Fibroblast of skin of abdomen (primary cell): ENCODE measurements at places on chromosomes 1 and 21.
A peak's percentile ranks its signal among the peaks of the same experiment; 100 is the strongest.

DNA sequence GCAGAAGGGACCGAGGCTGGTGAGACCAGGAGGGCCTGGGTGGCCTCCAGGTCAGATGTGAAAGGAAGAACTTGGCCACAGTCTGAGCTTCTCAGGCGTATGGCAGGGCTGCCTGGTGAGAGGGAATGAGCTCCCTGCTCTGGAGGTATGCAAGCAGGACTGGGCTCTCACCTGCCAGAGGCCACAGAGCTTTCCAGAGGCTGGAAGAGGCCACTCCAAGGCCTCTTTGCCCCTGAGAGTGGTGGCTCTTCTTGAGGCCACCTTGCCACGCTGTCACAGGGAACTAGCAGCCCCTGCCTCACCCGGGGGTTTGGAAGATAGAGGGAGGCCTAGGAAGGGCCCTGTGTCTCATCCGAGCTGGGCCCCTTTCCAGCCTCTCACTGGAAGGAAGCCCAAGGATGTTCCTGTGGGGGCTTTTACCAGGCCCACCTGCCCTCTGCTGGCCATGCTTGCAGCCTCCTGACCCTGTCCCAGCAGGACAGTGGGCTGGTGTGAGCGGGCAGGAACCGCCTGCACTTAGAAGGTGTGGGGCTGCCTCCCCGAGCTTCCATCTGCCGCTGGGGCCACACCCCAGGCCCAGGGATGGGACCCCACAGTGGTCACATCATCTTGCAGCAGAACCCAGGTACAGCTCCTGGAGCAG is 10.0 kb downstream of the PCSK9 start:
- no peak for DNase-seq

- no peak for DNase-seq
These were observed 25.3 kb upstream of the TRAPPC10 start for GRCh38 chr21:43986544-43987451.

DNA sequence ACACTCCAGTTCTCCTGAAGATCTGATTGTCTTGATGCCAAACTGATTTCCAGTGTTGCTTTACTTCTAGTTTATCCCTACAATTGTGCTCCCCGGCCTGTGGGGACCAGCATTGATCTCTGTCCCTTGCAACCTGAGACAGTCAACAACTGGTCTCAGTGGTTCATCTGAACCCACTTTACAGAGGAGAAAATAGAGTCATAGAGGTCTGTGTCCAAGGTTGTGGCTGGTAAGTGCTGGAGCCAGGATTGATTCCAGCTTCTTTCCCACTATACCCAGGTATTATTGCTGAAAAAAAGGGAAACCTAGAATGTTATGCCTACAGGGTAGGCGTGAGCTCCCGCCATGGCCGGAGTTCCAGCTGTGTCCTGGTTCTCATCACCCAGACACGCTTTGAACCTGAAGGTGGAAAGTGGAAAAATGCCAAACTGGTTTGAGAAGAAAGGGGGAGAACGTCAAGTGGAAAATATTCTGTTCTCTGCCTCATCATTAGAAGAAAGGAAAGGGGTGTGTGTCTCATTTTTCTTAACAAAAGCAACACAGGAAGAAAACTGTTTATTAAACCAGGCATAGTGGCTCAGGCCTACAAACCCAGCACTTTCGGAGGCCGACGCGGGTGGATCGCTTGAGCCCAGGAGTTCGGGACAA is 60.7 kb upstream of the ITPKB start:
- DNase-seq = no peak

DNA sequence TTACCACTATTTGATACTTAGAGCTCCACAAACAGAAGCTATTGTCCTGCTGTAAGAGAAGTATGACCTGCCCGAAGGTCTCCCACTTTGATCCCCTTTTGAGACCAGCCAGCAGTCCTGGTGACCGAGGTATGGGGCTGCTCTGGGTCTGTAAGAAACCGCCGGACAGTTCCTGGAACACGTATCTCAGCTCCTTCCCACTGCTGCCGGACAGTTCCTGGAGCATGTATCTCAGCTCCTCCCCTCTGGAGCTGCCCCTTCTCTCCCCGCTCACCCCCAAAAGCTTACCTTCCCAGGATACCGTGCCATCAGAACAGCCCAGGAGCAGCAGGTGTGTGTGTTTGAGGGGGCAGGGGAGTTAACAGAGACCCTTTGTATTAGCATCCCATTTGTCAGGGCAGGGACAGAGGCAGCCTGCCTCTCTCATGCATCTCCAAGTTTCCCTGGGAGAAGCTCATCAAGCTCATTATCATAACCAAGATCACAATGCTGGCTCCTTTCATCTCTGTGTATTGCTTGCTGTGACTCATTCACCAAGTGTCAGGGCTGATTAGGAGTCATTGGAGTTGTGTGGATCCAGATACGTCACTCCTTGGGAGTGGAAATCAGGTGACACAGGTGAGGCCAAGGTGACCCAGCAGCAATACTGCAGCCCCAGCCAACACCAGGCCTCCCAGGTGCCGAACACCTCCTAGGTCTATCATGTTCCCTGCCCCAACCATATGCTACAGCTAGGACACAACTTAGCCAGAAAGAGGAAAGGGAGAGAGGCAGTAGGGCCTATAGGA is 25.3 kb downstream of the OPTC start:
- no peak for DNase-seq

GRCh38 chr1:160491017-160491416 is 32.0 kb downstream of the SLAMF6 start:
- DNase-seq = no peak

- no peak for DNase-seq
These were observed 40.4 kb downstream of the CD55 start for GRCh38 chr1:207361889-207362288.

DNA sequence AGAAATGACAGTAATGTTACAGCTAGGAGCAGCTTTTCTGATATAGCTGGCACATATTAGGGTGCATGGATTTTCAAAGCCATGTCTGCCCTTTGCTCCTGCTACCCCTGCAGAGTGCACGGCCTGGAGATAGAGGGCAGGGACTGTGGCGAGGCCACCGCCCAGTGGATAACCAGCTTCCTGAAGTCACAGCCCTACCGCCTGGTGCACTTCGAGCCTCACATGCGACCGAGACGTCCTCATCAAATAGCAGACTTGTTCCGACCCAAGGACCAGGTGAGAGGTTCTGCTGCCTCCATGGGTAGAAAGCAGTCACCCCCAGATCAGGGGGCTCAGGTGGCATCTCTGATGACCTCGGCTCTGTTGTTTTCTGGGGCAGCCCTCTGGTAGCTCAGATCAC is 9.8 kb downstream of the MTARC1 start:
- no peak for DNase-seq

DNA sequence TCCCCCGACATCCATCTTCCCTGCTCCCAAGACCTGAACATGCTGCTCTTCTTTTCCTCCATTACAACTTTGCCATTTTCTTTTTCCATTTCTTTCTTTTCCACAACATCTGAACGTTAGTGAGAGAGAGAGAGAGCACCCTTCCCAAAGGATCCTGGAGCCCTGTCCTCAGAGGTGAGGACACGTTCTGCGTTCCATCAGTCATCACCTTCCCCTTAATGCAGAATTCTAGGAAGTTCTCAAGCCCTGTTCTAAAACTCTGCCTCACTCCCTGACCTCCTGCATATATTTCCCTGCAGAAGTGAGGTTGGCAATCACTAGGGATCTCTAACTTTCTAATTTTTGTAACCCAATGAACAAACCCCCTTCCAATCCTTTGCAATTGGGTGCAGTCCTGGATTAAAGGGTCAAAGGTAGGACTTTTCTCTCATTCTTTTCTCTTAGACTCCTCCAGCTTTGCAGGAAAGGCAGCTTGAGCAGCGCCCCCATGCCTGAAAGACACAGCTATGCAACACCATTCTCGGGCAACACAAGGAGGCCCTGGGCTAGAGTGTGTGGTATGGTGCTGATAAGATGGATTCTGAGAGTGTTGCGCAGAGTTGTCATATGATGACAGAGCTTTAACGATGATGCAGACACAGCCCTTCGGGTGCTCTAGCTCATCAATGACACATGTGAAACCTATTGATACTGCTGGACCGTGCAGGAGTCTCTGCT is 59.2 kb upstream of the TNR start:
- no peak for DNase-seq

GRCh38 chr1:117188816-117189437 is 21.8 kb downstream of the VTCN1 start:
- DNase-seq = peak; percentile 9

DNA sequence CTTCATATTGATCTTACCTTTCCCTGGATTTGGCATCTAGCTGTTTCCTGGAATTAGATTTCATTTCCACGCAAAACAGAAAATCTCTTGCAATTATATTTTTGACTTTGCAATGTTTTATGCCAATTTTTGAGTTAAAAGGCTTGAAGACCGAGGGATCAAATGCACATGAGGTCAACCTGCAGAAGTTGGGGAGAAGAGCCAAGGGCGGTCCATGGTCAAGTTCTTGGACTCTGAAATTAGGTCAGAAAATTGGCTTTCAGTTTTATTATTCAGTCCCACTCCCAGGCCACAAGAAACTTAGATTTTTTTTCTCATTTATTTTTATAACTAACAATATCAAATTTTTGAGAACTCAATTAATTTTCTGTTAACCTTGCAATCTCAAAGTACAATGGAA is 499.1 kb upstream of the USP24 start:
- DNase-seq = no peak

DNA sequence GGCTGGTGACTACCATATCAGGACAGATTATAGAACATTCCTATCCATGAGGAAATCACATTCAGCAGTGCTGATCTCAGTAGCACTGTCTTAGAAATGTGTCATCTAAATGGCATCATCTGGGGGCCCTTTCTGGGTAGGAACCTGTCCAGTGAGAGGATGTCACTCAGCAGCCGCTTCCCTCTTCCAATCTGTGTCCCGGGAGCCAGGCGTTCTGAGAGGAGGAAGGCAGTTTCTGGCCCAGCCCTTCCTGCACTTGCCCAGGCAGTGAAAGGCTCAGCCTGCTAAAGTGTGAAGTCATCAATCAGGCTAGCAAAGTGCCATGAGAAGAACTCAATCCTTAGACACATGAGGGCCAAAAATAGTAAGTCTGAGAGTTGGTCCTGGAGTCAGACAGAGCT is 25.6 kb downstream of the RAB4A start:
- DNase-seq = peak; percentile 80

- no peak for DNase-seq
These were observed 21.2 kb downstream of the IQGAP3 start for GRCh38 chr1:156551066-156551643.

GRCh38 chr1:234683861-234684632 is 74.1 kb upstream of the IRF2BP2 start:
- peak; percentile 52 for DNase-seq

- peak; percentile 10 for DNase-seq
These were observed 90.8 kb downstream of the VAV3 start for GRCh38 chr1:107874221-107874620.
